GM12865 (cell line): ENCODE measurements at places on chromosomes 12 and 14.

GRCh38 chr14:88060576-88060975 lies 55.6 kb downstream of the GPR65 start:
- no peak for DNase-seq

DNA sequence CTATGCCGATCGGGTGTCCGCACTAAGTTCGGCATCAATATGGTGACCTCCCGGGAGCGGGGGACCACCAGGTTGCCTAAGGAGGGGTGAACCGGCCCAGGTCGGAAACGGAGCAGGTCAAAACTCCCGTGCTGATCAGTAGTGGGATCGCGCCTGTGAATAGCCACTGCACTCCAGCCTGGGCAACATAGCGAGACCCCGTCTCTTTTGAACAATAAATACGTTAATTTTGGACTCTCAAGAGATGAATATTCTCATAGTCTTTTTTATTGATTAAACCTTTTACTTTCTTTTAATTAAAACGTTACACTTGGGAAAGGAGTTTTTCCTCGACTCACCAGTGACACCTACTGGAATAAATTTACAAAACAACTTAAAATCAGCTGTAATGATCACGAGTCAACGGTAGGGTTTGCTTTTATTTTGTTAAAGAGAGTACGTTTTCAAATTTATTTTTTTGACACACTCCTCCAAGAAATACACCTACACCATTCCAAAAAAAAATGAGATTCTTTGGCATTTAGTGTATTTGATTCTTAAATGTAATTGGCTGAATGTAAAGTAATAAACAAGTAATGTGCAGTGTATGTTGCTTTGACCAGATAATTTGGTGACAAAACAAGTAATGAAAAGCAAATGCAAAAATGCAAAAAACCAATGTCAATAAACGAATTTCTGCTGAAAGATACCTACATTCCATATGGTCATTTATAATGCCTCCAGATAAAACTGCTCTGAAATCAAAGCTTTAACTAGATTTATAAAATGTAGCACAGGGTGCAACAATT lies 687 bp upstream of the RPS29 start:
- peak; percentile 81 for DNase-seq

- no peak for DNase-seq
Measured at GRCh38 chr12:64633940-64634337, 23.6 kb downstream of the RASSF3 start.

DNA sequence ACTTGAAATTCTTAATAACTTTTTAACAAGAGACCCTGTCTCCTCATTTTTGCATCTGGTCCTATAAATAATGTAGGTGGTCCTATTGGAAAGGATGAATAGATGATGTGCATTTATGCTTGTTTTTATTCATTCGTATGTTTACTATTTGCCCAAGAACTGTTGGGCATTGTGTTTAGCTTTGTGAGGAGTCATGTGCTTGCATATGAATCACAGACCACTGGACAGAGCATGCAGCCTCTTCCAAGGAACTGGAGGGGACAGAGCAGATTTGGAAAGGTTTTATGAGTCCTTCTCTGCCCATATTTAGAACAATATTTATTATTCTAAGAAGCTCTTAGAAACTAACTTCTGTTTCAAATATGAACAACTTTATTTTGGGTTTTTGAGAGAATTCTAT lies 414.0 kb downstream of the SOX5 start:
- DNase-seq, result no peak

- DNase-seq, result no peak
Measured at GRCh38 chr12:5168148-5168547, 124.5 kb downstream of the KCNA5 start.

DNA sequence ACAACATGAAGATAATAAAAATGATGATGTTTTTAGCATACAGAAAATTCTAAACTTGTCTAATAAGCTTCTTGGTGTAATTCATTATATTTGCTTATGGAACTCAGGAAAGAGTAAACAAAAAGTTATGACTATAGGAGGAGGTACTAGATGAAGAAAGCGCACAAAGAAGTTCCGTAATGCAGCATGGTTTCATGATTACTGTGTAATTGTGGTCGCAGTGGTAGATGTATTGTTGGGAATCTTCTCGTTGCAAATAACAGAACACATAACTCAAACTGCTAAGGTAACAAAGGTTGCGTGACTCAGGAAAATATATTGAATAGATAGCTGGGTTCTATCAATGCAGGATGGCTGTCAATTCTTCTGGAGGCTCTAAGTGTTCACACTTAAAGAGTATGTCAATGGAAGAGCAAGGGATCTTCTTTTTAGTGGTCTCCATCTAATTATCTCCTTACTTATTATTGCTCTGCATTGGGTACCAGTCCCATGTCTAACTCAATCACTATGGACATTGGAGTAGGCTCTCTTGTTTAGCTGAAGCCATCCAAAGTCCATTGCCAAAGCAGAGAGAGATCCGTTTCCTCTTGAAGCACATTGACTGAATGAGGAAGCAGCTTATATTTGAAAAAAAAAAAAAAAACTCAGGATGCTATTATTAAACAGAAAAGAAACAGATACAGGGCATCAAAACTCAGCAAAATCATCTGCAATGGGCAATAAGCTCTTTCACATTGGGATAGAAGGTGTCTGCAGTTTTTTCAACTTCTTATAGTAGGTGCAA lies 283.4 kb upstream of the ATP2B1 start:
- DNase-seq, result no peak

GRCh38 chr12:106840243-106840642 lies 65.8 kb downstream of the RIC8B start:
- DNase-seq, result no peak

DNA sequence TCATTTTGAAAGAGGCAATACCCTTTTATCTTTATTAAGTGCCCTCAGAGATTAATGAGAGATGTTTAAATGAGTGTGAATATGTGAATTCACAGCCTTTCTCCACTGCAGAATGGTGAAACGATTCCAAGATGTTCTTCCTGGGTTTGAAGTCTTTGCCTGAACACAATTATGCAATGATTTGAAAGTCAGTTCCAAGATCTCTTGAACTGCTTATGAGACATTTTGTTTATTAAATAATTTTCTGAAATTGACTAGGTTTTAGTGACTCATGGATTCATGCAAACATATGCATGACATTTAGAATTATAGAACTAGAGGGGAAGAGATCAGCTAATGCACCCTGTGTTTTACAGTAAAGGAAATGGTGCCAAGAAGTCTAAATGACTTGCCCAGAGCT lies 118.1 kb upstream of the SLC38A2 start:
- DNase-seq, result no peak
